ENCODE measurements at places on chromosomes 7 and 10.

DNA sequence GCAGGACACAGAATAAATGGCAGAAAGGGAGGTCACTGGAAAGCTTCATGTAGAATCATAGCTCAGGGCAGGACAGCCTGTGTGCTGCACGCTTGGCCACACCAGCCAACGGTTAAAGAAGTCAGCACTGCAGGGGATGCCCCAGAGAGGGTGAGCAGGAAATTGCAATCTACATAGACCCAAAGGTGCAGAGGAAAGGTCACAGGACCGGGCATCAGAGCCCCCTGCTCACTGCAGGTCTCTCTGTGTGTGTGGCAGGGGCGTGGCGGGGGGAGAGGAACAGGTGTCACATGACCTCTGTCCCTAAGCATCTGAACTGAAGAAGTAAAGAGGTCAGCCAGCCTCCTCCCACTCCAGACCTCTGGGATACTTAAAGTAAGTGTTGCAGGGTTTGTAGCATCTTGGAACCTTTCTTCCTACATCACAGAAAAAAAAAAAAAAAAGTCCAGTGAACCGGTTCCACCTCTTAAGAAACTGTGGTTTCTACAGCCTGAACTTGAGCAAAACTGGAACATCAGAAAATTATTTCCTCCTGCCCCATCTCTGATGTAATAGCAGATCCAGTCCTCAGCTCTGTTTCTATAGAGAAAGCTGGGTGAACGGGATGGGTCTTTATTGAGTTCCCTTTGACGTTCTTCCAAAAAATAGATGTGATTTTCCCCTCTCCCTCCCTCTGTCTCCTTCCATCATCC is 64.3 kb downstream of the RGS10 start:
- DNase-seq = no peak

DNA sequence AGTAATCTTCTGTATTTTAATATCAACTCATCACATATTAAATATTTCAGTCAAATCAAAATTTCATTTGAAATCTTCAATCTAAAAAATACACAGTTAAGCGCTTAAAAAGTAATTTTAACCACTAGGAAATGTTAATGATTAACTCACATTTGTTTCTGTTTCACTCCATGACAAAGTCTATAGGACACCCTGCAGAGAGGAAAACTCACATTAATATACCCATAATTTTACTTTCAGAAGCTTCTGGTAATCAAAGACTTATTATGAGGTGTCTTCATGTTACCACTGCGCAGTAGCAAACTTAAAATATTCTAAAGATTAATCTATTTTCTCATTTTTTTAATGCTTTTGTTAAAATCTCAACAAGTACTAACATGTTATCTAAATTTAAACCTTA is 41.0 kb upstream of the ZNF518A start:
- no peak for DNase-seq

- peak; percentile 44 for DNase-seq
Observed at GRCh38 chr10:36888925-36889573, 236.3 kb upstream of the ANKRD30A start.

DNA sequence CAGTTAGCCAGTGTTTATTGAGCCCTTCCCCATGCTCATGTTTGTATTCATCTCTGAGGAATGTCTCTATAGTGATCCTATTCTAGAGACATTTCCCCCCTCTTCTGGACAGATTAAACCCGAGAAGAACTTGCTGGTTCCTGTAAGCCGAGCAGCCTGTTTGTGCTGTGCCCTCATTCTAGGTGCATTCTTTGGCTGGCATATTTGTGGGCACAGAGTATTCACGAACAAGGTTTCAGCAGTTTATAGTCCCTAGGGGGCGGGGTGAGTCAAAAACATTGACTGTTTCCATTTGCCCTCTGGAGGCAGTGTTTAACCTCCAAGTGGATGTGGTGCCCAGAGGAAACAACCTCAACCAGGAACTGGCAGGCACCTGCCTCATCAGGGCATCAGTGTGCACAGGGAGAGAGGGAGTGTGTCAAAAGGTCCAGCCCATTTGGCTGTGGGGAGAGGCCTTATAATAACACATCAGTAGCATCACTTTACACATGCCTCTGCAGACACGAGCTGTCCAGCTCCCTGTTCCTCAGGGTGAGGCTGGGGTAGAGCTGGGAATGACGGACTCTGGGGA is 273.3 kb upstream of the LRGUK start:
- DNase-seq = peak; percentile 30

DNA sequence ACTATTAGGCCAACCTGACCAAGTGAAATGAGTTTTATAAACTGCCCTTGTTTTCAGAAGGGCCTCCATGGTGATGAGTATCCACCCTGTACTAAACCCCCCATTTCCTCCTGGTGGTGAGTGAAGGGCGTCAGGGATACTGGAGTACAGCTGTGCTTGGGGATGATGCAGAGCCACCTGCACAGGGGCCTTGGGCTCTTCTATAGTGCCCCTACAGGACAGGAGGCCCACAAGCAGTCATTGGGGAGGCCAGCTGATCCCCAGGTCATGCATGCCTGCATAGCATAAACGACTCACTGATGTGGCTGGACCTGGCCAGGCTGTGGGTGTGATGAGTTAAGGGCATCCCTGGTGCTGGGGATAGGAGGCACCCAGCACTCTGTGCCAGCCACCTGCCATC is 114.1 kb upstream of the CELF2 start:
- DNase-seq = no peak

GRCh38 chr7:2172311-2173188 is 60.2 kb downstream of the MAD1L1 start:
- DNase-seq = peak; percentile 75

DNA sequence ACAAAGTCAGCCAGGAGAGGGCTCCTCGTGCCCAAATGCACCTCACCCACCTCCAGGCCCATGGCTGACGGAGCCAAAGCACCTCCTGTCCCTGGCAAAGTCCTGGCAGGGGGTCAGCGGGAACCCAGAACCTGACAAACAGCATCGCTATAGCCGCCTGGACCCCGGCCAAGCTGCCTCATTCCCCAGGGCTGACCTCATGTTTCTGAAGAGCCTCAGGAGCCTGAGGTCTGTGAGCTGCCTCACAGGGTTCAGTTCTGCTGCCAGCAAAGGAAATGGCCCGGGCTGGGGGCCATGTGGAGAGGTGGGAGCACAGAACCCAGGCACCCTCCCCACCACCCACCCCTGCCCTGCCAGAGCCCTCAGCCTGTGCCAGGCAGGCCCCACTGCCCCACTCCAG is 4.2 kb upstream of the NANOS1 start:
- DNase-seq = peak; percentile 70

- peak; percentile 9 for DNase-seq
Observed at GRCh38 chr7:67453580-67454380, 457.1 kb downstream of the TYW1 start.

DNA sequence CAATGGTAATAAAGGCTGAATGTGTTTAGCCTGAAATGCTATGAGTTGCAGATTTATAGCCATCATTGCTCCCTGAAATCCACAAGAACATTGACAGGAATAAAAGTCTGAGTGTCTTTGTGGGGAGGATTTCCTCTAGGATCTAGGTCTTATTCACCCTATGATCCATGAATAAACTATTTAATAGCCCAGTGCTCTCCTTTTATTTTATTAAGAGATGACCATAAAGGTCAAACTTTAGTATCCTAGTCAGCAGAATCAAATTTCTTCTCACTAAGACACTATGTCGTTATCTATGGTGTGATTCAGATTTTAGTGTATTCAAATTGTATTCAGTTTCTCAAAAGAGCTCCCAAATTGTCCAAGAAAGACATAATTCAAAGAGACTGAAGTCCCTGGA is 67.8 kb upstream of the AKR1E2 start:
- DNase-seq = no peak

DNA sequence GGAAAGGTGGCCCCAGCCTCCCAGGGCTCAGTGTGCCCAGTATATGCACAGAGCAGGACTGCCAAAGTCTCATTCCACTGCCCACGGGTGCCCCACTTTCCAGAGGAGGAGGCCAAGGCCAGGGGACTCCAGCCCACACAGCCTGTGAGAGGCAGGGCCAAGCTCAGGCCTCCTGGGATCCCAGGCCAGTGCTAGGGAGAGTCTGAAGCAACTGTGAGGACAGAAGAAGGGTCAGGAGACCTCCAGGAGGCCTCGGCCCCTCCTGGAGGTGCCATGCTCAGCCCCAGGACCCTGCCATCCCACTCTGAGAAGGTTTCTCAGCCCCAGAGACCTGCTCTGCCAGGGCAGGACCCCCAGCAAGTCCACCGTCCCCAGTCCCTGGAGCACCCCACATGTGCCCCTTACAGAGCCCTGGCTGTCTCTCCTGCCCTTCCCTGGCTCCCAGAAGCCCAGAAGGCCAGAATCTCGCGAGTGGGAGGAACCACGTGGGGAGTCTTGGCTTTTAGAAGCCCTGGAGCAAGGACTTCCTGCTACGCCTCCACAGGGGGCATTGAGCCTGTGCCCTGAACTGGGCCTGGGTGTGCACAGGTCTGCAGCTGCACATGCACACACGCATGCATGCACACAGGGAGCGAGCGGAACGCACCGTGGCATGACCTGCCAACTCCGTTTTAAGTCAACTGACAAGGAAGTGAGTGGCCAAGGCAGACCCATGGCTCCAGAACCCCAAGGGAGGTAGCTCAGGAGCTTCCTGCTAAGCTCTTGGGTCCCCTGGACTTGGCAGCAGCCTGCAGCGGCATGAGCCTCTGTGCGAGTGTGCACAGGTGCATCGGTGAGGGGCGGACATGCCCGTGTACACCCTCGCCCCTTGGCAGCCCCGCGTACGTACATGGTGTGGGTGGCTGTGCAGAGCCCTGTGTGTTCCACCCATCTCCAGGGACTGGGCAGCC is 33.6 kb downstream of the ZCCHC24 start:
- no peak for DNase-seq

DNA sequence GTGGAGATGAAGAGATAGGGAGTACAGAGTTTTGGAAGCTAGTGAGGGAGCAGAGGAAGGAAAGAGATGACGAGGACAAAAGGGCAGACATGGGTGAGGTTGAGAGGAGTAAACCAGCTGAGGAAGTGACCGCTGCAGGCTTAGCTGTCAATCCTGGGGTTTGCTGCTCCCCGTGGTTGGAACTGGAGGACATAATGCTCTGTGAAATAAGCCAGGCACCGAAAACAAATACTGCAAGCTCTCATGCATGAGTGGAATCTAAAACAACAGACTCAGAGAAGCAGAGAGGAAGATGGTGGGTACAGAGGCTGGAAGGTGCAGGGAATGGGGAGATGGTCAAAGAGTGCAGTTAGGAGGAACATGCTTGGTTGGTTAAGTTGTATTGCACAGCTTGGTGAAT is 482.2 kb upstream of the C7orf33 start:
- no peak for DNase-seq

- DNase-seq = no peak
Observed at GRCh38 chr10:120741396-120741795, 109.8 kb upstream of the WDR11 start.

- no peak for DNase-seq
Observed at GRCh38 chr10:127485153-127485857, 63.8 kb upstream of the NPS start.

DNA sequence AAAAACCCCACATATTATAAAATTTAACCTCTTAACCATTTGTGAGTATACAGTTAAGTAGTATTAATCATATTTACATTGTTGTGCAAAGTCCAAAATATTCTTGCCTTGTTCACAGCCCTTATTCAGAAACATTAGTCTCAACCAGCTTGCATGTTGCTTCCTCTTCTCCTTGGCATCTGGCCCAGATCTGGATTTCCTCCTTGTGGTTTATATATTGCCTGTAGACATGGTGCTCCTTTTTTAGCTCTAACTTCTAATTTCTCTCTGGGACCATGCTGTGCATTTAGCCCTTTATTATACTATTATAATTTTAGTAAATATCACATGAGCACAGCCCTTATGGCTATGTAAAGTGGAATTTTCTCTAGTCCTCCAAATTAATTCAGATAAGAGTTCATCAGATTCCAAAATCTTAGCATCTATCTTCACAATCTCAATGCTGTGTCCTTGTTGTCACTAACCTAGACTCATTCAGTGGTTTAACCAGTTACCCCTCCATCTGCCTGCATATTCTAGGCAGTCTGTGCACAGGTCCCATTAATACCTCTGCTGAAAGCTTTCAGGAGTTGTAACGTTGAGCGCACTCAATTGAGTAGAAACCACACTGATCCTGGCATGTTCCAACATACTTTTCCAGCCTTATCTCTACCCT is 7.9 kb downstream of the CPED1 start:
- peak; percentile 15 for DNase-seq

DNA sequence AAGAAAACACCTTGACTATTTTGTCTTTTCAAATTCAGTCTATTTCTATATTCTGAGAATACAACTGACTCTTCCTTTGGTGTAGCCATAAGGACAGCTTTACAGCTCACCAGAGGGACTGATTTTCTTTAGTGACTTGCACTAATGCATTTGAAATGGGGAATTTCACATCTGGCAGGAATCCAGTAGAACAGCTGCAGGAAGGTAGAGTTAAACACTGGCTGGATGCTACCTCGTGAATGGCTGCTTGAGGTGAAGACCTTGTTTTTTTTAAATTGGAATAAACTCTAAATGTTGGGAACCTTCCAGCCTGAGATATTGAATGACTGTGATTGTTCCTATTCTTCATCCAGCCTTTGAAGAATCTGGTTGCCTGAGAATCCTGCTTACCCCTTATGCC is 139.5 kb upstream of the STK17A start:
- DNase-seq = no peak

GRCh38 chr10:123187781-123188180 is 33.6 kb downstream of the BUB3 start:
- DNase-seq = no peak

DNA sequence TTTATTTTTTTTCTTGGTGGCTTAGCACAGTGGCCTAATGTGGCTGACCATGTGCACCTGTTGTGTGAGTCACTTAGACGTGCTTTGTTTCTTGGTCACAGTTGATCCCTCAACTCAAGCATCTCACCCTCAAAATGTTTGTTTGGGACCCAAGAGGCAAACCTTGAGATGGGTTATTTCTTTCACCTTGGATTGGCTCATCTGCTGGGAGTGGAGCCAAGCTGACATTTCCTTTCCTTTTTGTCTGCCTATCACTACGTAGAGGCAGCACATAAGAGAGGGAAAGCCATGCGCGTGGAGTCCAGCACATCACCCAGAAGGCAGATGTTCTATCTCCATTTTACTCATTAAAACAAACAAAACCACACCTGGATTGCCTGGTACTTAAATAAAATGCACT is 6.4 kb upstream of the PRKCQ start:
- DNase-seq = no peak

GRCh38 chr10:80517416-80518142 is 20.1 kb upstream of the SH2D4B start:
- DNase-seq = no peak

GRCh38 chr10:51698473-51699063 is 827 bp downstream of the CSTF2T start:
- DNase-seq = no peak

DNA sequence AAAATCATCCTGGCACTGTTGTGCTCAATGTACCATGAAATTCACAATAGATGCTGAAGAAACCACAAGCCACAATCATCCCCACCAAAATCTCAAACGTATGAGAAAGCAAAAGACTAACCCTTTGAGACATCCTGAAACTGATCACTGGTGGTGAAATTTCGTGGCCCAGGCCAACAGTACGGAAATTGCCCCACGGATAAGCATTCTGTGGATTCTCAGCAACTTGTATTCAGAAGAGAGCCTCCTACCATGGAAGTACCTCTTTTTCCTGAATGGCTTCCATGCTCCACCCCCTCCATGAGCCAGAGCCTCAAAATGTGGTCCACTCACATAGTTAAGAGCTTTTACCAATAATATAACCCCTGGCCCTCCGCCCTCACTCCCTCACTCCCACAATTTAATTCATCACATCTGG is 163.9 kb upstream of the AUTS2 start:
- no peak for DNase-seq

- DNase-seq = no peak
Observed at GRCh38 chr10:5751601-5752253, 61.5 kb downstream of the GDI2 start.

GRCh38 chr7:154450451-154450850 is 398.3 kb downstream of the DPP6 start:
- DNase-seq = no peak

All from NCI-H1092 (cell line).